Stimulated activated CD4-positive, alpha-beta T cell treated with anti-CD3 and anti-CD28 coated beads, TNF-alpha, amount 100 ng/mL, for 1 hour (primary cell): ENCODE measurements at places on chromosomes 7 and 10.

DNA sequence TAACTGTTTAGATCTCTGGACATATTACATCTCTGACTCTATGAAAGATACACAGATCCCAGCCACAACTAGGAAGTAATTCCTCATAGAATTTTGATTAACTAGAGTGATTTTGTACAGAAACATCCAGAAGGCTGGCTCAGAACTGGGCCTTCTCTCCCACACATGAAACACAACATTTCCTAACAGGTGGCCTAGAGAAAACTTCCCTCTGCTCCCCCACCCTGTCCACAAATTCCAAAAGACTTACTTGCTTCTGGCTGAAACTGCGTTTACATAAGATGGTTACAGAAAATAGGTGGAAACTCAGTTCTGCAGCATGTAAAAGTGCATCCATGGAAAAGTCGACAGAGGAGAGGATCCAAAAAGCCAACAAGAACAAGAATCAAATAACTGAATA is 132.9 kb downstream of the FZD1 start:
- DNase-seq = no peak

DNA sequence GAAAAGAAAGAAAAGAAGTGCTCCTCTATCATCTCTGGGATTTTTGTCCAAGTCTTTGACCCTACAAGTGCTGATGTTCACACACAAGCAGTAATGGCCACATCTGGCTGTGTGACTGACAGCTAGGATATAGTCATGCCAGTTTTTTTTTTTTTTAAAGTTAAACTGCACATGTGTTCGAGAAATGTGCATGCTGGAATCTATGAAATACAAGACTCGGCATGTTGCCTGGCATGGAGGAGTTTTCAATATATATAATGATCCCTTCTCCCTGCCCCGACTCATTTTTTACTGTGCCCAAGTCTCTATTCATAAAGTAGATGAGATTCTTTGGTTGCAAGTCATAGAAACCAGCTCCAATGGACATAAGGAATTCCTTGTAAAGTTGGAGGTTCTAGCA is 60.4 kb upstream of the FGFR2 start:
- no peak for DNase-seq

DNA sequence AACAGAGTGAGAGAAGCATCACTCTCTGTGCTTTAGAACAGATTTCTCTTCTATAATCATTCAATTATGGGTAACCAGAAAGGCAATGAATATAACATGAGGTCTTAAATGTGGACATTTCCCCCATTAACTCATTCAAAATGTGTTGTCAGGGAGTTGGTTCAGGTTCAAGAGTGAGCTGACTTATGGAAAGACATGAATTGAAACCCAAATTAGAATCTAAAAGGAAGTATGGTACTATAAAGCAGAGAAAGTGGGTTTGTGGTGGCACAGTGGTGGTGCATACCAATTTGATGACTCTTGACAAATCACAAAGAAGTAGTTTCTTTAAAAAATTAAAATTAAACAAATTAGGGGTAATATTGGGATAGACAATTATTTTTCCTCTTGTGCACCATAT is 114.6 kb upstream of the MEOX2 start:
- no peak for DNase-seq

- DNase-seq = no peak
These were observed 589.8 kb downstream of the GALNT17 start for GRCh38 chr7:71721742-71722141.

DNA sequence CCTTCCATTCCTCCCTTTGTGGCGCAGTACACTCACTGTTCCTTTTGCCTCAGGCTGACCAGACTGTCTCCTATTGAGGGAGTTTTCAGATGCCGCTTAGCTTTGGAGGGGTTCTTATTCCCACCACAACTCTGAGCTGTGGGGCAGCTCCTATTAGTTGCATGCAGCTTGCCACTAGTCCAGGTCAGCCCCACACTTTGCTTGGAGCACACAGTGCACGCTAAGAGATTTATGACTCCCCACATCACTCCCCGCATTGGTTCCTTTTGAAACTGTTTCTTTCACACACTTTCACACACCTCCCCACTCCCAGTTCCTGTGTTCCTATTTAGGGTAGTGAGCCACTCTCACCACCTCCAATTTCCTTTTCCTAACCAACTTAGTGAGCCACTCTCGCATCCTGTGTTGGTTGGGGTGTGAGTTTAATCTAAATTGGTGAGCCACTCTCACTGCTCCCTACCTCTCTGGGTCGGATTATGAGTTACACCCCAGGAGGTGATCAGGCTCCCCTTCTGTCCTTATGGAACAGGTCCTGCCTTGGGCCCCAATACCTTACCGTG is 10.4 kb upstream of the ZNF485 start:
- no peak for DNase-seq

- no peak for DNase-seq
These were observed 316.2 kb downstream of the SORCS3 start for GRCh38 chr10:104957178-104957841.

DNA sequence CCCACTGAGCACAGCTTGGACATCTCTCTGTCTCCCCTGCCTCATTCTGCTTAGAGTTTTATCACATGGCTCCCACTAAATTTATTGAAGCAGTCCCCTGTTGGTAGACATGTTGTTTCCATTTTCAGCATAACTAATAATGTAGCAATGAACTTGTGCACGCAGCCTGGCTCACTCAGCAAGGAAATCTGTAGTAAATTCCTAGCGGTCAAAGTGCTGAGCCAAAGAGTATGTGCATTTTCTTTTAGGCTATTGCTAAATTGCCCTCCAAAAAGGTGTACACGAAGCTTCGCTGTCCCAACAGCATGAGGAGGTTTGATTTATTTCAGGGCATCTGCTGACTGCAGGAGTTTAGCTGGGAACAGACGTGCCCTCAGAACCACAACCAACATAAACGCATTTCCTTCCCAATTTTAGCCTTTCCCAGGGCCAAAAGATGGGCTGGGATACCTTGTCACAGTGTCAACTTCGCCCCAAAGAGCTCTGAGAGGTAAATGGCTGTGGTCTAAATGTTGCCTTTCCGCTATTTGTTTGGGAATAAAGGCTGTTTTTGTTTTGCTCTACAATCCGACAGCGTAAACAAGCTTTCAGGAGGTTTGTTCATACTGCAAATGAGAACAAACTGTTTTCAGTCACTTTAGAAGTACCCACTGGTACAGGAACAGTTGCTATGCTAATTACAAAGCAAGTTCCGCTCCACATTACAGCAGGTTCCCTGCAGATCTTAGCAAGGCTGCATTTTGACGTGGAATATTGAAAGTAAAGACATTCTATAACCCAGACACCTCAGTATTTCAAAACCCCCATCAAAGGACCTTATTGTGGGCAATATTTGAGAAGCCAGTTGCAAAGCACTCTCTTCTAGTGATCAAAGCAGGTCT is 16.8 kb downstream of the VSIR start:
- DNase-seq = no peak

DNA sequence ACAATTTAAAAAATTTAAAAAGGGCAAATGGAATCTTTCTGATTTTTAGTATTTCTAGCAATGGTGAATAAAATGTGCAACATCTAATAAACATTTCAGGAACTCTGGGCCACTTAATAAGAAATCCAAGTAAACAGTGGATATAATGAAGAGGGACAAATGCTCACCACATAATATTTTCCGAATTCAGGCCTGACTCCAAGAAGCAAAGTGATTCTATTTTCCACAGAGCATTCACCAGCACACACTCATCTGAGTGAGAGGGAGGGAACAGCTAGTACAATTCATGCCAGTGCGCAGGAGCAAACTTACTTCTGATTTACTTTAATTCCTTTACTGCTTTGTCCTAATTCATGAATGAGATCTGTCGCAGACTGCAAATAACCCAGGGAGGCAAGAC is 10.1 kb downstream of the NPVF start:
- DNase-seq = no peak

- no peak for DNase-seq
These were observed 32.8 kb upstream of the WDFY4 start for GRCh38 chr10:48651839-48652238.

DNA sequence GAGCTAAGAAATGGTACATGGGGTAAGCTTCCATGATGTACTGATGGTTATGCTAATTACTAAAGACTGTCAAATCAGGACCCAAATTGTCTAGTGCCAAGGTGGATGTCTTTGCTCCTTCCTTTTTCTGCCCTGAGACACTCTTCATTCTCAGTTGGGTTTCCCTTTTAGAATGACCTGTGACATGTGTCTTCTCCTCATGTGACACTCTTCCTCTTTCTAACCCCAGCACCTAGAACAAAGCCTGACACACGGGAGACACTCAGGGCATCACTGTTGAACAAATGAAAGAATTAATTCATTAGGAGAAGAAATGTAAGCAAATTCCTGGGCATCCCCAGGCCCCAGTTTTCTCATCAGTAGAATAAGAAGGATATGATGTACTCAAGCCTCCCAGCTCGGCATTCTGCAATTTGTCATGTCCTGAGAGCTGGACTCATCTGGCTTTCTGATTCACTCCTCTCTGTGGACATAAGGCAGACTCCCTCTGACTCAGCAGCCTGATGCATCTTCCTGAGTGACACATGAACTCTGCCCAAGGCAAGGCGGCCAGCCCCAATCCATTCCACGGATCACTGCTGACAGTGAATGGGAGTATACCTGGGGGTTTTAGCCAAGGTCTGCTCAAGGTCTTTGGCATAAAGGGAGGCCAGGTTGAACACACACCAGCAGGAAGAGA is 473.8 kb downstream of the KCNMA1 start:
- no peak for DNase-seq

DNA sequence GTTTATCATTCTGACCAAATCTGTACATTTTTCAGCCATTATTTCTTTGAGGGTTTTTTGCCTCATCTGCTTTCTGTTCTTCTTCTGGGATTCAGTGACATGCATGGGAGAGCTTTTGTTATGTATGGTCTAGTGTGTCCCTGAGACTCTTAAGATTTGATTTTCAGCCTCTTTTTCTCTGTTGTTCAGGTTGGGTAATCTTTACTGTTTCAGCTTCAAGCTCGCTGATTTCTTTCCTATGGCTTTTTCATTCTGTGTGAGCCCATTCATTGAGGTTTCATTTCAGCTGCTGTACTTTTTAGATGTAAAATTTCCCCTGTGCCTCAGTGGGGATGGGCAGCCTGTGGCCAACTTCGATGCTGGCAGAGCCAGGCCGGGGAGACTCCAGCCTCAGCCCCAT is 38.1 kb downstream of the FOXK1 start:
- no peak for DNase-seq

GRCh38 chr7:151339651-151340382 is 1.8 kb upstream of the NUB1 start:
- DNase-seq = no peak

DNA sequence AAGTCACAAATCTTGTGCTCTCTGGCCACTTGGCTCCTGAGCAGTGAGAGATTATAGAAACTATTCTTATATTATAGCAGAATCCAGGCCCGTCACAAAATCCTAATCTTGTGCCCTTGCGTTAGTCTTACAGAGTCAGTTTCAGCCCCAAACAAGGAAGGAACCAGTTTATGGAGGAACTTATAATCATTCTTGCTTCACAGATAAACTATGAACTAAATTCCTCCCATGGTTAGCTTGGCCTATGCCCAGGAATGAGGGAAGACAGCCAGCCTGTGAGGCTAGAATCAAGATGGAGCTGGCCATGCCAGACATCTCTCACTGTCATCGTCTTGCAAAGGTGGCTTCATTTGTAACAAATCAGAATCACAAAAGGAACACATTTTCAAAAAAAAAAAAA is 199.7 kb upstream of the PITRM1 start:
- no peak for DNase-seq

DNA sequence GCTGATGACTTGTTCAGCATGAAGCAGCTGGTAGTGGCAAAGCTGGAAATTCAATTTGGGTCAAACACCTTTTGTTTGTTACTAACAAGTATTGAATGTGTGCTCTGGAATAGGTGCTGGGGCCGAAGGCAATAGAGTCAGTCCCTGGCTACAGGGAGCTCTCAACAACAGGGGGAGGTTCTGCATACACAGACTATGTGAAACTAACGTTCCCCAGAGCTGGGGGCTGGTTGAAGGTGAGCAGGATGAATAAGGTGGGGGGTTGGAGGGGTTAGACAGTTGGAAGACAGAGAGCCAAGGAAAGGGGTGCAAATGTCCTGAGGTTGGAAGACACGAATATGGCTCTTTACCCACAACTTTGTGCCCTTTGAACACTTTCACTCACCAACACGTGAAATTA is 84.1 kb upstream of the PLPP4 start:
- no peak for DNase-seq

- no peak for DNase-seq
These were observed 706.9 kb downstream of the NRG3 start for GRCh38 chr10:82581940-82582339.

DNA sequence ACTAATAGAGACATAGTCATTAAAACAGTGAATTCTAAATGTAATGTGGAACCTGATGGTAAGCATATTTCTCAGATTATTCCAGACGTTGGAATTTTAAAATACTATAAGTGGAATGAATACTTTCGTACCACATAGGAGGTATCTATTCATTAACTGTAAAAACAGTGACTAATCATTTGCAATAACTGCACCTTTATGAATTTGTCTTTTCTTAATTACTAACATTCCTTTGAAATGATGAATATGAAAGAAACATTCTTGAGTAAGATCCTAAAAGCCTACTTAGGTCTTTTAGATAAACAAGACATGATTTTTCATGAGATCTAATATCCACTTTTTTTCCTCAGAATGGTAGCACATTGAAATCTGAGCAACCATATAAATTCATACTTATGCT is 549.0 kb upstream of the LRRN3 start:
- DNase-seq = no peak

- DNase-seq = no peak
These were observed 36.4 kb downstream of the FAM204A start for GRCh38 chr10:118305730-118306129.

- DNase-seq = no peak
These were observed 7.0 kb downstream of the MXI1 start for GRCh38 chr10:110214371-110214826.
